ENCODE measurements at places on chromosomes 7 and 10.

DNA sequence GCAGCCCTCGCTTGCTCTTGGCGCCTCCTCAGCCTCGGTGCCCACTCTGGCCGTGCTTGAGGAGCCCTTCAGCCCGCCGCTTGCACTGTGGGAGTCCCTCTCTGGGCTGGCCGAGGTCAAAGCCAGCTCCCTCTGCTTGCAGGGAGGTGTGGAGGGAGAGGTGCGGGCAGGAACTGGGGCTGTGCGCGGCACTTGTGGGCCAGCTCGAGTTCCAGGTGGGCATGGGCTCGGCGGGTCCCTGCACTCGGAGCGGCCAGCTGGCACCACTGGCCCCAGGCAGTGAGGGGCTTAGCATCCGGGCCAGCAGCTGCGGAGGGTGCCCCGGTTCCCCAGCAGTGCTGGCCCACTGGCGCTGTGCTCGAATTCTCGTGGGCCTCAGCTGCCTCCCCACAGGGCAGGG lies 152.1 kb upstream of the SEMA3C start:
- no peak for DNase-seq

DNA sequence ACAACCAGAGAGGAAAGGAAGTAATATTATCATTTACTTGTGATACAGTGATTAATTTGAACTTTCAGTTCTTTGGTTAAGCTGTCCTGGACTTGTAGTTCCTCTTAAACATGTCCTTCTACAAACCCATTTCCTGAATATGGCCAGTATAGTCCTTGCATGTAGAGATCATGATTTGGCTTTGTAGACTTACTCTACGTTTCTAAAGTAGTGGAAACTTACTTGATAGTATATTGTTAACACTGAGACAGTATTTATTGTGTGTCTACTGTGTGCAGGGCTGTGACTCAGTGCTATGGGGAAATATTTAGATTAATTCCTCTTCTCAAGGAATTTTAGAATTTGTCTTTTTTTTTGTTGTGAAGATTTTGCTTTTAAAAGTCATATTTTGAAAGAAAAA lies 109.5 kb downstream of the NRF1 start:
- no peak for DNase-seq

GRCh38 chr7:20330928-20331909 lies 519 bp downstream of the ITGB8 start:
- peak; percentile 36 for DNase-seq

DNA sequence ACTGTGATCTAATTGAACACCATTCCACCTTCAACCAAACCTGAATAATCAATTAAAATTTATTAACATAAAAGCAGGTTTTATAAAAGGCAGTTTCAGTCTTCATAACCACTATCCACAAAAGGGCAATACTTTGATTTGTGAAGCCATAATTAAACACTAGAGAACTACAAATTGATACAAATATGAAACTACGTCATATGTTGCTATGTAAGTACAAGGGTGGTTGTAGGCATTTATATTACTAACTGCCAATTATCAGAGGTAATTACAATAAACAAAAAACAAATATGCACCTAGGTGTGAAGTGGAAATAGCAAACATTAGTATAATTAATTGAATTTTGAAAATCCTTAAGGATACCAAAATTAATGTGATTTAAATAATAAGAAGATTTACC lies 368.5 kb upstream of the PCDH15 start:
- DNase-seq: no peak

DNA sequence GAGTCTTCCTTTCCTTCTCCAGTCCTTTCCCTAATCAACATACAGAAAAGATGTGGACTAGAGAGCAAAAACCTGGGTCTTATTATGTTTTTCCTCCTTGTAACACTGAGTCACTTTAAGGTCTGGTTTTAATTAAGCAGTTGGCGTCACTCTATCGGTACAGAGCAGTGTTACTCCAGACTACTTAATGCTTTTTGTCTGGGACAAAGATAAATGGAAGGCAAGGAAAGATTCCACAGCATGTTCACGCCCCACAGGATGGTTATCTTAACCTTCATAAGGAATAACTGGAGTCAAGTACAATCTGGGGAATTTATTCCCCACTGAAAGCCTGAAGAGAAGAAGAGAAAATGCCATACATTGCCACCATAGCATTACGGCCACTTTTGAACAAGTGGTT lies 145.7 kb downstream of the ELAPOR2 start:
- DNase-seq: no peak

DNA sequence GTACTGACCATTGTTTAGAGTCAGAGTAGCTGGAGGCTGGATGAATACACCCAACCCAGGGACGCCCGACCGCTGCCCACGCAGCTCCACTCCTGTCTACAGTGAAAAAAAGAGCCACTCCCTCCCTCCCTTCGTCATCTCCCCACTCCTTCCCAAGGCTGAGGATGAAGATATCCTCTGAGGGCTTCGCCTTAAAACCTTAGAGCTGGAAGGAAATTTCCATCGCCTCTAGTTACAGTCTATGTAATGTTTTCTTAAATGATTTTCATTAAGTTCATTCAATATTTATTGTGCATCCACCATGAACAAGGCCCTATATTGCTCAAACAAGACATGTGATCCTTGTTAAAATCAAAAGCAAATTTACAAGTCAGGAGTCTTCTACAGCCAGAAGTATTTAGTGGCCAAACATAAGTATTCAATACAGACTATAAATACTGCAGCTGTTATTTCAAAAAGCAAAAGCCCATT lies 11.3 kb upstream of the SLIT1 start:
- no peak for DNase-seq

DNA sequence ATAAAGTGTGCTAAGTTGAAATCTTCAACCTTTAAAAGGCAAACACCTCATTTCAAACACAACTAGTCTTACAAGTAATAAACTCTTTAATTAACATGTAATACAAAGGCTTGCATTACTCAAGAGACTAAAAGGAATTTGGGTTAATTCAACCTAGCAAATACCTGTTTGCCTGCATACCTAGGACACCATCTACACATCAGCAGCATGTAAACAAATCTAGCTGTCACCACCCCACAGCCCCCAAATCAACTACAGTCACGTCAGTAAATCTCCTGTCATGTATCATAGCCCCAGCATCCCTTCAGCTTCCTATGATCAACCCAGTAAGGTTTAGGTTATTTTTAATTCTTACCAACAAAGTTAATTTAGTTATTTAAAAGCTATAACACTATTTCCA lies 33.5 kb downstream of the ZNF800 start:
- DNase-seq: no peak

DNA sequence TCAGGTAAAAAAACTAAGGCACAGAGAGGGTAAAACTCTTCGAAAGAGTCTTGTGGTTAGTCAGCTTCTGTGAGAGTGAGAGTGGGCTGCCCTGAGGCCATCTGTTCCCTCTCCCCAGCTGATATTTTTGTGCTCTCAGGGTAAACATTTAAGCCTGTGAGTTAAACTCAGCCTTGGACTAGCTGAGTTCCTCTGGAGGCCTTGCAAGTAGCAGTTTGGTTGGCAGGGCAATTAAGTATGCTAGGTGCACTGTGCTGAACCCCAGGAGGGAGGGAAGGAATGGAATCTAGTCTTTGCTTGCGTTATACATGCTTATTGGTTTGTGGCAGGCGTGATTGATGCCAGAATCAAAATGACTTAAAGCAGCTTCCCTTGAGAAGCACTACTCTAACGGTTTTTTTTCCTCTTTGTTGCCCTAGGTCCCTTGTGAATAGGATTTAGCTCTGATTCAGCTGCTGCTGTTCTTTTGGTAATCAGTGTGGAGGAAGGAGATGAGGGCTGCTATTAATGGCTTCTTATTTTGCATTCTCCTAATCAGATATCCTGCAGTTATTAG lies 140.2 kb downstream of the AUTS2 start:
- no peak for DNase-seq

- DNase-seq: no peak
Measured at GRCh38 chr10:132336064-132336746, 4.2 kb downstream of the LRRC27 start.

- no peak for DNase-seq
Measured at GRCh38 chr7:125661-126060, 66.7 kb upstream of the FAM20C start.

- DNase-seq: no peak
Measured at GRCh38 chr10:121500701-121501332, 97.4 kb downstream of the FGFR2 start.
